ENCODE measurements at places on chromosomes 2 and 18.

DNA sequence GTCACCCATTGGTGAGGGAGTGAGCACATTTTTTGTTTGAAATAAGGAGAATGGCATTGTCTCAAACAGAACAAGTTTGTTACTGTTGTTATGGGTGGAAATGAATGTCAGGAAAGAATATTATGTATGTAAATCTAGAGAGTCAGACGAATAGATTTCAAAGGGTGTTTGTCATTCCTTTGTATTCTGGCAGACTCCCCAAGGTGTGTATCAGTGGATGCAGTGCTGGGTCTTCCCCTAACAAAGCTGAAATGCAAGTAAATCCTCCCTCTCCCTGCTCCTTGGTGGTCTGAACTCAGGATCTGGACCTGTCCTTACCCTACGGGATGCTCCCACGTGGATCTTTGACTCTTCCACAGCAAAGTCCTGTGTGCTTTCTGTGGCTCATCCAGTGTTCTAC, 139.5 kb upstream of the ZNF516 start:
- no peak for DNase-seq

DNA sequence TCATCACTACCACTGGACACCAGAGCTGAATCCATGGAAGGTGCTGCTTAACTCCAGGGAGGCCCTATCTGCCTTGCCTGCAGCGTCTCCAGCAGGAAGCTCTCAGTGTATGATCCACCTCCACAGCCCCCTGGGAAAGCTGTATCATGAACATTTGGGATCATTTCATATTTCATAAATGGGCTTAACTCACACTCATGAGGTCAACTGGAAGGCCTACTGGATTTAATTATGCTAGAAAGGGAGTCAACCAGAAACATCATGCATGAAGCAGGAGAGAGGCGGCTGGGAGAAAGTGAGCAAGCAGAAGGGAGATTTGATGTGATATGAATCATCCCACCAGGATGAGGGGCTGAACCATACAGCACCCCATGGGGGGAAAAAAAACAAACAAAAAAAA, 537.7 kb downstream of the TNS1 start:
- peak; percentile 86 for DNase-seq

GRCh38 chr18:58177896-58178470, 134.0 kb downstream of the NEDD4L start:
- no peak for DNase-seq

DNA sequence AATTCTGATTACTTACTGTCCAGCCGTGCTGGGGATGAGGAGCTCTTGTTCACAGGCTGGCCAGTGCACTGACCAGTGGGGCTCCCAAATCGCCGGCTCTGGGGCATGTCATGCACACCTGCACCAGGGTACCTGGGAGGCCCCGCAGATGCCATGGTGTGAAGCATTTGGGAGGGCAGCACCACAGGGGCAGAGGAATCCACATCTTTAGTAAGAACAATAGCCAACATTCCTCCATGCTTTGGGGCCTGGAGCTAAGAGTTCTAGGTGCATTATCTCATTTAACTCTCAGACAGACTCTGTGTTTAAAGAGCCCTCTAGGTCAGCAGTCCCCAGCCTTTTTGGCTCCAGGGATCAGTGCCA, 104.2 kb downstream of the ACKR3 start:
- no peak for DNase-seq

- no peak for DNase-seq
Measured at GRCh38 chr2:171136024-171136423, 24.7 kb downstream of the TLK1 start.

GRCh38 chr2:69789175-69789721, 40.2 kb upstream of the GMCL1 start:
- DNase-seq: peak; percentile 94

GRCh38 chr2:95377216-95378123, 25.0 kb upstream of the FAHD2A start:
- no peak for DNase-seq

DNA sequence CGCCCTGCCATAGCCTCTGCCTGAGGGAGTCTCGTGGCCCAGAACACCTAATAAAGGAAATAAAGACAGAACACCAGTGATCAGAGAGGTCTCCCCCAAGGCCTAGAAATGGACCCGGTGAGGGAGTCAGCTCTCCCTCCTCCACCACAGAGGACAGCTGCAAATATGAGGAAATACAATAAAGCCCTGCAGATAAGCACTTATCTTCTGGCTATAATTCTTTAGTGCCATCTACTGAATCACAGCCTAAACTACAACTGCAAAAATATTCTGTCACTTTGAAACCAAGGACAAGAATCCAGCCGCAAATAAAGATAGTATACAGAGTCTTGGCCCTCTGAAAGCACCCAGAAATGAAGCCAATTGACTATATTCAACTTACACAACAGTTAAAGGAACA, 42.4 kb upstream of the TACR1 start:
- DNase-seq: peak; percentile 14

DNA sequence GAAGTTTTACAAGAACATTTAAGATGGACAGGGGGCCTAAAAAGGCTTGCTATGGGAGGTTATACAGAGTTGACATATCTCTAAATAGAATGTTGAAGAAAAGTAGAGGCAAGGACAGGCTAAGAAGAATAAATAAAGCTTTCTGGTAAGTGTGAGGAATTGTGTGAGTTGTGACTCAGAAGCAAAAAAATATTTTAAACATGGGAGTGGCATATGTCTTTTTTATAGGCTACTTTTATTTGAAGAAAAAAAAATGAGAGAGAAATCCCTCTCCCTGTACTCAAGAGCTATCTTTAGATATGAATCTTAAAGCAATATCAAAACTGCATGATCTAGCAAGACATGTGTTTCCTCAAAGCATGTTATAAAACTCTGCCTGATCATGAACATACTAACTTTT, 41.1 kb downstream of the RAB3GAP1 start:
- DNase-seq: no peak

DNA sequence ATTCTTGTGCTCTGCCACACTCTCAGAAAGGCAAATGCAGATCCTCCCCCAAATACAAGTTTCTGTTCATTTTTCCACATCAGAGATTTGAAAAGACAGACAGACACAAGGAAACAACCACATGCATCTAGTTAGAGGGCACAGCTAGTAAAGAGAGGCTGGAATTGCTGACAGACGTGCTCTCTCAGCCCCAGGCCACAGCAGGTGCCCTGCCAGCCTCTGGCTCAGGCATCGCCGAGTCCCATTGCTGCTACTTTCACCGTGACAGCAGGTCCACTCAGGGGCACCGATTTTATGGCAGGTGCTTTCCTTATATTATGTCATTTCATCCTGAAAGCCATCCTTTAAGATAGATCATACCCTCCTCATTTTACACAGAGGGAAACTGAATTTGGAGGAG, 507.5 kb downstream of the EIPR1 start:
- DNase-seq: no peak

GRCh38 chr18:45111502-45111848, 430.8 kb downstream of the SETBP1 start:
- DNase-seq: no peak

DNA sequence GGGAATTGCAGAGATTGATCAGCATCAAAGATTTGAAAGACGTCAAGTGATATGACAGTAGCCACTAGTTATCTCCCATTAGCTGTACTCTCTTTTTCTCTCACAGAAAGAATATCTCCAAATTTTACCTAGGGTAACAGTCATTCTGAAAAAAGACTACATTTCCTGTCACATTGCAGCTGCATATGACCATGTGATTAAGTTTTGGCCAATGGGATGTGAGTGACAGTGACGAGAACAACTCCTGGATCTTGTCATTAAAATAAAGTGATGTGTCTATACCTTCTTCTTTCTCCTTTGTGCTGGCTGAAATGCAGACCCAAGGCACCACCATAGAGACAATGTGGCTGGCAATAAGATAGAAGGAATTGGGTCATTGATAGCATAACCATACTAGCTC, 10.5 kb upstream of the NEUROD1 start:
- no peak for DNase-seq

- DNase-seq: no peak
Measured at GRCh38 chr2:43568228-43568627, 27.6 kb downstream of the THADA start.

DNA sequence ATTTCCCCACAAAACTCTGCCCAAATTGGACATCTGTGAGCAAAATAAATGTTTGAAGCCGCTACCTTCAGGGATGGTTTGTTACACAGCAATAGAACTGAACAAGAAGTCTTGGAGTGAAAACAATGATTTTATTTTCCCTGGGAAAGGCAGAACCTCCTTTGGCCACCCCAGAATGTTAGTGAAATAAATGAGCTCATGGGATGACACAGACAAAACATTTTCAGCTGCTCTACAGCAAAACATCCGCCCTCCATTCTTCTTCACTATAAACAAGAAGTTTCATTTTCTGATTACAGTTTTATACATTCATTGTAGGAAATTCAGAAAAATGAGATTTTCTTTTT, 4.3 kb upstream of the EFHD1 start:
- DNase-seq: no peak

GRCh38 chr2:108607706-108608301, 73.5 kb downstream of the LIMS1 start:
- DNase-seq: peak; percentile 48

DNA sequence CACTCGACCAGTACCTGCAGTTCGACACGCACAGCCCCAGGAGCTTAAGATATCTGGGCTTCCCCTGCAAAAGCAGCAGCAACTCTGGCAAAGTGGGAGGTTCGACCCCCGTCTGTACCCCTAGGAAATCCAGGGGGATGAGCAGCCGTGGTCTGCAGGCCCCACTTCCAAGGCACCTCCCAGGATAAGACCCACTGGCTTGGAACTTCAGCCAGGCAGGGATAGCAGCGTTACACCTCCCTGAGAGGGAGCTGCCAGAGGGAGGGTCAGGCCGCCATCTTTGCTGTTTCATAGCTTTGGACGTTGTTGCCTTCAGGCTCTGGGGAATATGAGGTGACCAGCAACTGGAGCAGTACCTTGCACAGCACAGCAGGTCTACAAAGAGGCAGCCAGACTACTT, 351.1 kb downstream of the SOX11 start:
- DNase-seq: no peak
